ENCODE measurements at places on chromosomes 6 and 20.

DNA sequence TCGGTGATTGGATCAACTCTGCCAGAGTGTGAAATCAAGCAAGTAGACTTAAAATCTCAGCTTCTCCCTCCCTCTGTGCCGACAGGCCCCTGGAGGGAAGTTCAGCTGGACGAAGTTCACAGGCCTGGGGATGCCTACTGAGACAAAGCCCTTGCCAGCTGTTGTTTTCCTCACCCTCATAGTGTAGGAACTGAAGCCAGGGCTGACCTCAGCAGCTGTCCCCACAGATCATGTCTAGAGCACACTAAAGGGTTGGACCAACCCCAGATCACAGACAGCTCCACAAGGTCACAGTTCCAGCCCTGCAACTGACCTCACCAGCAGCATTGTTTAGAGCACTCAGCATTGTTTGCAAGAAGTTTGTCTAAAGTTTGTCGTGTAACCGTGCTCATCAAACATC lies 261.9 kb upstream of the ECI2 start:
- no peak for DNase-seq

- no peak for DNase-seq
Observed at GRCh38 chr6:34237722-34238584, 1.3 kb downstream of the HMGA1 start.

GRCh38 chr6:140208286-140208685 lies 833.8 kb upstream of the CITED2 start:
- DNase-seq, result no peak

DNA sequence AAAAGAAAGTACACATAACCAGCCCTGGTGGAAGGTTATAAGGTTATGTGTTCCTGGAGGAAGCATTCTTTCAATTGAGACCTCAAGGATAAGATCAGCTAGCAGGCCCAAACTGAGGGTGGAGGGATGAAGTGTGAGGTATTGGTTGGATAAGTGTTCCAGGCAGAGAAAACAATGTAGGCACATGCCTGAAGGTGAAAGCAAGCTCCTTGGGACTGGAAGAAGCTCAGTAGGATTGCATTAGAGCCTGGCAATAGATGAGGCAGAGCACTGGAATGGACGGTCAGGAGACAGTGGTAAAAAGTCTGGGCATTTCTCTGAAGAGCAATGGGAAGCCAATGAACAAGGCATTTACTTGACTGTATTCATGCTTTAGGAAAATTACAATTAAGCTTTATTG lies 89.9 kb upstream of the SHLD1 start:
- no peak for DNase-seq

GRCh38 chr20:49612127-49612738 lies 44.3 kb upstream of the PTGIS start:
- no peak for DNase-seq

GRCh38 chr20:58482416-58482815 lies 32.8 kb downstream of the APCDD1L start:
- DNase-seq, result peak; percentile 22

DNA sequence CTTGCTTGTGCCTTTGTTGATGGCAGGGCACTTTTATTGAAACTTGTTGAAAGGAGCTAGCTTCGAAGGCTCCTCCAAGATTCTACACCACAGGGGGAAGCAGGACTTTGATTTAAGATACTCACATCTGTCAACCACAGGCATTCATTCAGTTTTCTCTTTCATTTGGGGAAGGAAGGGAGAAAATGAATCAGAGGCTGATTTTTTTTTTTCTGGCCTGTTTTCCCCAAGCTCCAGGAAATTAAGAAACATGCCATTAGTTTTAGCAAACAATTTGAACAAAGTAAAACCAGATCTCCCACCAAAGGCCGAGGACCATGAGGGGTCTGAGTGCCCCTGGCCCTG lies 8.7 kb upstream of the APCDD1L start:
- DNase-seq, result no peak

DNA sequence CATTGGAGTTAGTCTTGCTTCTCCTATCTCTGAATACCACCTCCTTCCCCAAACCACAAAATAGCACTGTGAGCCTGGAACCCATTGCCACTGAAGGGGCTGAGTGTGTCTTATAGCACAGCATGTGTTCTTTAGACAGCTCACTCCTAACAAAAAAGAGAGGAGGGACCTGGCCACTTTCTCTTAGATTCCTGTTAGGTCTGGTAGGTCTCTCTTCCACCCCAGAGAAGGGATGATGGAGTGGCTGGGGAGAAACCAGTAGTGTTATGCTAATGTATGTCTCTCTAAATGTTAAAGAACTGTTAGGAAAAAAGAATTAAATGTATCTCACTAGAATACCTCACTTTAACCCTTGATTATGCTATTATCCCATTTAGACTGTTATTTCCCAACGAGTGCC lies 340.3 kb downstream of the EPHA7 start:
- DNase-seq, result no peak

GRCh38 chr6:64553249-64553786 lies 917.7 kb downstream of the PHF3 start:
- no peak for DNase-seq

DNA sequence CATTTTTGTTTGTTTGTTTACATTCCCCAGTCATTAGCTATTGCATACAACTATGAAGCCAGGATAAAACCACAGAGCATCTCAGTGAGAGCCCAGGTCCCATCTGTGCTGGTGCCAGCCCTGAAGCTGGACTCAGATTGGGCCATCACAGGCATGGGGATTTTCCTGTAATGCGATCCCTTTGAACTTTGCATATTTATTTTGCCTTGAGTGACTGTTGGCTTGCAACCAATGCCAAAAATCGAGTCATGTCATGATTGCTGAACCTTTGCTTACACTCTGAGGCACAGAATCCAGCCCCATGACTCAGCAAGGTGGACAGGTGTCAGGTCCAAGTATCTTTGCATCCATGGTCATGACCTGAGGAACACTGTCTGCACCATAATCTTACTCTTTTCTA lies 46.2 kb upstream of the GGTLC1 start:
- no peak for DNase-seq

DNA sequence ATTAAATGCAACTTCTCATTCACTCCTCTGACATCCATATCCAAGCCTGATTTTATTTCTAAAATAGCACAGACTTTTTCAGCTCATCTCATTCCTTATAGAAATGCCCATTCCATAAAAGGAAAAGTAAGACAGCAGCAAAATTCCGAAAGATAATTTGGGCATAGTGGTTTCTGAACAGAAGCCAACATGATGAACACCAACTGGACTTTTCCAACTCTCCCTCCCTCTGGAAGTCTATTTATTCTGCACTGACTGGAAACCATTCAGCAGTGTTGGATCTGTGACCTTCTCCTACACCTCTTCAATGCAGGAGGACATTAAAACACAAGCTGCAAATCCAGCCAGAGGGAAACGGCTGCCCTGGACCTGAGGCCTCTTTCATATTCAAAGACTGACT lies 306.2 kb upstream of the NT5E start:
- no peak for DNase-seq

DNA sequence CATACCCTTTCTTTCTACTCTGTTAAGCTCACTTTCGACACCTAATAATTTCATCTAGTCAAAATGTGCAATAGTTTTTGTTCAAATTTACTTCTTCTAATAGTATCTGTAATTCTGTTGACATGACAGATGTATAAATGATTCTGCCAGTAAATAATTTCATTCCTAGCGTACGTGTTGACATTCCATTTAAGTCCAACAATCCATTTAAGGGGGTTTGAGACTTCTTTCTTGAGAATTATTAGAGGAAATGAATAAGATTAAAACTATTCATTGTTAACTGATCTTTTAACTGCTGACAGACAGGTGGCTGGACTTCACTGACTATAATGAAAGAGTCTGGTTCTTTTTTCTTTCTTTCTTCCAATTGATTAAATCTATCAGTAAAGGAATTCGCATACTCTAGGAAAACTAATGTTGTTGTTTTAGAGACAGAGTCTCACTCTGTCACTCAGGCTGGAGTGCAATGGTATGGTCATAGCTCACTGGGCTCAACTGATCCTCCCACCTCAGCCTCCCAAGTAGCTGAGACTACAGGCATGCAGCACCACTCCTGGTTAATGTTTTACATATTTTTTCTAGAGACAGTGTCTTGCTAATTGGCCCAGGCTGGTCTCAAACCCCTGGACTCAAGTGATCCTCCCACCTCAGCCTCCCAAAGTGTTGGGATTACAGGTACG lies 55.9 kb downstream of the MAP3K5 start:
- DNase-seq, result no peak

DNA sequence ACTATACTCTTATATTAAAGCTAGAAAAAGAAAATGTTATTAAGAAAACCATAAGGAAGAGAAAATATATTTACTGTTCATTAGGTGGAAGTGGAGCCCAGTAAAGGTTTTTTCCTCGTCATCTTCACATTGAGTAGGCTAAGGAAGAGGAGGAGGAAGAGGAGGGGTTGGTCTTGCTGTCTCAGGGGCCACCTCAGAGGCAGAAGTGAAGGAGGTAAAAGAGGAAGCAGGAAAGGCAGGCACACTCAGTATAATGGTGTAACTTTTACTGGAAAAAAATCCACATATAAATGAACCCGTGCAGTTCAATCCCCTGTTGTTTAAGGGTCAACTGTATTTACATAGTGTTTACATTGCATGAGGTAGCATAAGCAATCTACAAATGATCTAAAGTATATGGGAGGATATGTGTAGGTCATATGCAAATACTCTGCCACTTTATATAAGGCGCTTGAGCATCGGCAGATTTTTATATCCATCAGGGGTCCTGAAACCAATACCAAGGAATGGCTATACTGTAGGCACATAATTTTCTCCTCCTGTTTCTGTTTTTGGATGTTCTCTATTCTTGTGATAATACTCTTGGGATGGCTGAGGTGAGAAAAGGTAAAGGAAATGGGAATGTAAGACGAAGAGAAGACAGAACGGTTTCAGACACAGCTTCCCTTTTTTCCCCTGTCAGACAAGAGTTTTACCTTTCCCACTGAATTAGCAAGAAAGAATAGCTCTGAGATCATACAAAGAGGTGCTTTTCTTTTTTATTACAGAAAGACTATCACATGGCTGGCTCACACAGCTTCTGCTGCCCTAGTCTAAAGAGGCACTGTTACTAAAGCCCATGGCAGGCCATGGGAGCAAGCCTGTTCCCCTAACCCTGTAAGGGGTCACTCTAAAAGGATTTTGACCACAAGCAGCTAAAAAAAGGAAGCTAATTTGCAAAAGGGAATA lies 59.9 kb downstream of the NUDT3 start:
- no peak for DNase-seq

DNA sequence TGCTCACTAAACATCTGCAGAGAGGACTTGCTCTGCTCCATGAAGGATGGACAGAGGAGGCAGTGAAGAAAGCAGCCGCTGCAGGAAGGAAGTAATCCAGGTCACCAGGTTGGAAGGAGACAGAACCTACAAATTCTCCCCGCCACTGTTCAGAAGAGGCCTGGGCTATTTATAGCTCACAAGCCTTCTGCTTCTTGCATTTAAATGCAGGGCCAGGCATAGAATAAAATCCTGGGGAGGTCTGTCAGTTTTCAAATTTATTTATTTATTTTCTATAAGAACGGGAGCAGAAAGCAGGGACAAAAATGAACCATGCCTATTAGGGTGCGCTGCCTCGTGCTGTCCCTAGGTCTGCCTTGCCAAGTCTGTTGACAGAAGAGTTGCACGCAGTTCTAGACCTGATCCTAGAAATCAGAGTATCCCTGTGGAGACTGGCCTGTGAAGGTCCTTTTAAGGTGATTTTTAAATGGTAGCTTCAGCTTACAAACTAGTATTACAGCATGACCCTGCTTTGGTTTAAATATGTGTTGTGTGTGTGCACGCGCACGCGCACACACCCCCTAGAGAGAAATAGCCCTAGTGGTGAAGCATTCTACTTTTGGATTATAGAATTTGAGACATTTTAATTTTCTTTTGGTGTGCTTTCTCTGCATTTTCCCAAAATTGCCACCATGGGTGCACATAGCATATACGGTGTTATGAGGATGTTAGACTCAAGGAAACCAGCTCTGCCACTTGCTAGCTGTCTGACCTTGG lies 19.5 kb downstream of the RIMS4 start:
- no peak for DNase-seq

DNA sequence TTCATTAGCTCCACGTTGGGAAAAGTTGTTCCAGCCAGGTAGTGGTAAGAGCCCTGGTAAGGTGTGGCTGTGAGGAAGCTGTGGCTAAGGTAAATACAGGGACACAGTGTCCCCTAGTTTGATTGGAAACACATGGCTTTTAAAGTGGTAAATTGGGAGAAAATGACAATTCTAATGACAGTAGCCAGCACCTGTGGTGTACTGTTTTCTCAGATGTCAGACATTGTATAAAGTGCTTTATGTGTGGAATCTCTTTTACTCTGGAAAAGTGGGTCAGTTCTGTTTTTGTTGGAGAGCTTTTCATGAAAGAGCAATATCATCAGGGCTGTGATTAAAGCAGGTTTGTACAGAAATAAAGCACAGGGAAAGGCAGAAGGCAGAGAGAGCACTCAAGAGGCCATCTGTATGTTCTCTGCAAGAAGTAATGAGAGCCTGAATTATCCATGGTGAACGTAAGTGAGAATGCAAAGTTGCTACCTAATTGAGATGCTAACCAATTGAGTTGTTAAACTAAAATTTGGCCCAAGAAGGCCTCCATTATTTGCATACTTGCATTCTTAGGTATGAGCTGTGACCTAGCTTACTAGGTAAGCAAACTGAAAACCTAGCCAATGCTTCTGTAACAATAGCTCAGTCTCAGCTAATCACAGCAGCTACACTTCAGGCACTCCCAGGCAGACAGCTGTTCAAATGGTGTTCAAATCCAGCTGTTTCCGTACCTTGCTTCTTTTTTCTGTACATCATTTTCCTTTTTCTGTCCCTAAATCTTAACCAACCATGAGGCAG lies 28.2 kb downstream of the MRAP2 start:
- DNase-seq, result no peak

DNA sequence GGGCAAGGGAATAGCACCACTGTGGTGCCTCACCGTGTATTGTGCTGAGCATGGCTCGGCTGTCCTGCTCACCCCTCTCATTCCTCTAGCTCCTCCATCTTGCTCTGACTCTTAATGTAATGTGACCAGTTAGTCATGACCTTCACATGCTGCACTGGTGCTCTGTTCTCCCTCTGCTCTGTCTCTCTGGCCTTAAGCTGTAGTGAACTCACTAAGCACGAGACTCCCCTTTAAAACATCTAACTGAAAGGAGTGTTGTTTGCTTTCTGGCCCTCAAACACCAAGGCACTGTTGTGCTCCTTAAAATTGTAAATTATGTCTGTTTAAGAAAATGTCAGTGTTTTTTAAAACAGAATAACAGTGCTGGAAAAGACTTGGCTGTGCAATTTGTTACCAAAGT lies 140.4 kb downstream of the HDGFL1 start:
- DNase-seq, result no peak

DNA sequence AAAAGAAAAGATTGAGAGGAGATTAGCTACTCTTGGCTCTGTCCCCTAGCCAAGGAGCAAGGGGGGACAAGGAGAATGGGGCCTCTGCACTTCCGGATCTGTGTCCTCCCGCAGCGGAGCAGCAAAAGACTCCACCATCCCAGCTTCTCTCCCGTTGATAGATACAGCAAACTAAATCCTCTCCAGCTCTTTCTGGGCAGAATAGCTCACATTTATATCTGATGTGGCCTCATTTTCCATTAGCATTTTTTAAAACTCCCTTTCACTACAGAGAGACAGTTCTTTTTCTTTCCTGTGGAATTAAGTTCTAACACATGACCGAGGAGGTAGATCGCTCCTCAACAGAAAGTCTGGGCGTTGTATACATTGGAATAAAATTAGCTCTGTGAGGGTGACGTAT lies 260.9 kb upstream of the SOX4 start:
- DNase-seq, result no peak
